Endodermal cell (in vitro differentiated cells): ENCODE measurements at places on chromosomes 7 and 10.
A peak's percentile ranks its signal among the peaks of the same experiment; 100 is the strongest.

DNA sequence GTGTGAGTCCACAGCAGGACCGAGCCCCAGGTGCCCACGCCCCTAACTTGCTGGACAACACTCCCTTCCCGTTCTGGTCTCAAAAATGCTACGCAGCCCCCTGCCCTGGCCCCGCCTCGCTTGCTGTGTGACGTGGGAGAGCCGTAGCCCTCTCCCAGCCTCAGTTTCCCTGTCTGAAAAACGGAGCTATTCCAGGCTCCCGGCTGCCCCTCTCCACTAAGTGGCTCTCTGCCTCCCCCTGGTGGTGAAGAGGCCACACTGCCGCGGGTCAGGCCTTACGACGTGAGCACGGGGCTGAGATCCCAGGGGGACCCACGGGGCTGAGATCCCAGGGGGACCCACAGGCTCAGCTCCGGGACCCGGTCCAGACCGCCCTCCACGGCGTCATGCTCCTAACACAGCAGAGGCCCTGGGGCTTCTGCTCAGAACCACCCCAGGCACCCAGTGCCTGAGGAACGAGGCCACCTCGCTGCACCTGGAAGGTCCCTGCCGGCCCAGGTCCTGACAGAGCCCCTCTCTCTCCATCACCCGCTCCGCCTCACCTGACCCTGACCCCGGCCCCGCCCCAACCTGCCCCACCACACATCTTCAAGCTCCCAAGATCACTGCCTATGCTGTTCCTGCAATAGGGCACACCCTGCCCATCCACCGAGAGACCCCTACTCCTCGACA lies 26.7 kb downstream of the MICALL2 start:
- DNase-seq, result peak; percentile 95

- DNase-seq, result no peak
Measured at GRCh38 chr10:31586723-31587638, 268.0 kb downstream of the ZEB1 start.

DNA sequence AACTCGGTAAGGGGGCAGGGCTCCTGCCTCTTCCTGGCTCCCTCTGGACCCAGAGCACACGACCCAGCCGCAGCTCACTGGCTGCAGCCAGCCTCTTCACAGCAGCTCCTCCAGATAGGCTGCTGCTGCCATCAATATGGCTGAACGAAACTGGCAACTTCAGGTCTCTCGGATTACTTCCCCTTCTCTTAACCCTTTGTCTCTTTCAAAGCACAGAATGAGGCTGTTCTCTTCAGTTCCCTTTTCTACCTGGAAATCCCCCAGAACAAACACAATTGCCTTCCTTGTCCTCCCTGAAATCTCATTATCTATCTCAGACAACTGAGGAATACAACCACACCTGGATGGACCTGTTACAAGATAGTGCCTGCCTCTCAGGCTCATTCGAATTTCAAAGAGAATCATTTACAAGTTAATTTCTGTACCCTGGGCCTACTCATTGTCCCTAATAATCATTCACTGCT lies 193.4 kb upstream of the MBL2 start:
- DNase-seq, result no peak

- DNase-seq, result peak; percentile 94
Measured at GRCh38 chr10:3239066-3239919, 66.7 kb upstream of the PITRM1 start.

DNA sequence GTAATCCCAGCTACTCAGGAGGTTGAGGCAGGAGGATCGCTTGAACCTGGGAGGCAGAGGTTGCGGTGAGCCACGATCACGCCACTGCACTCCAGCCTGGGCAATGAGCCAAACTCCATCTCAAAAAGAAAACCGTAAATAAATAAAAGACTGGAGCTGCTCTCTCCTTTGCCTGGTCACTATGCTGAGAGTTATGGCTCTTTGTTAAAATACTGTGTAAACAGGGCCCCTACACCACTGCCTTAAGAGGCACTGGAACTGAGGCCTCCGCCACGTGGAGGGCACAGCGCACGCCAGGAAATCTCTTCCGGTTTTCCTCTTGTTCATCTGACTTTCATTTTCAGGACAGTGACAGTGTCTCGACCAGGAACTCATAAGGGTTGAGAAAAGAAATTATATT lies 123.3 kb downstream of the PAXIP1 start:
- no peak for DNase-seq

GRCh38 chr10:67735430-67735829 lies 39.4 kb upstream of the CTNNA3 start:
- no peak for DNase-seq

- DNase-seq, result no peak
Measured at GRCh38 chr7:132446260-132446659, 130.0 kb downstream of the PLXNA4 start.
